ENCODE measurements at places on chromosomes 6 and 20. TPM values are rescaled to one million over a fixed set of nuclear protein-coding genes. Genes with fewer than 3 reads are reported as not detected.

RNASET2 gene
- total RNA-seq, result 246 TPM

TNFAIP3 gene
- total RNA-seq, result 0.72 TPM

OPRL1 gene
- total RNA-seq, result 34.0 TPM

HLA-DQA1 gene
- 216 TPM for total RNA-seq

KDM1B gene
- total RNA-seq, result 50.9 TPM

SYTL3 gene
- total RNA-seq, result 2.2 TPM

ANKEF1 gene
- 3.3 TPM for total RNA-seq

VSTM2L gene
- total RNA-seq, result not detected

SPDEF gene
- total RNA-seq, result not detected

SLC13A3 gene
- total RNA-seq, result not detected

PLCB4 gene
- total RNA-seq, result not detected

RPS10 gene
- total RNA-seq, result 3,077 TPM

- no peak for DNase-seq
- no peaks in the 10 kb centered on the region for H3K27me3 ChIP-seq
- no peak overlapping the region for H3K27ac ChIP-seq
- no peaks in the 10 kb centered on the region for H3K4me1 ChIP-seq
Measured at GRCh38 chr6:48213076-48213788, 102.2 kb upstream of the PTCHD4 start.

- H3K27ac ChIP-seq, result no peak overlapping the region
- no peaks in the 10 kb centered on the region for H3K36me3 ChIP-seq
Measured at GRCh38 chr6:154403788-154404187, 47.2 kb upstream of the IPCEF1 start.

DNA sequence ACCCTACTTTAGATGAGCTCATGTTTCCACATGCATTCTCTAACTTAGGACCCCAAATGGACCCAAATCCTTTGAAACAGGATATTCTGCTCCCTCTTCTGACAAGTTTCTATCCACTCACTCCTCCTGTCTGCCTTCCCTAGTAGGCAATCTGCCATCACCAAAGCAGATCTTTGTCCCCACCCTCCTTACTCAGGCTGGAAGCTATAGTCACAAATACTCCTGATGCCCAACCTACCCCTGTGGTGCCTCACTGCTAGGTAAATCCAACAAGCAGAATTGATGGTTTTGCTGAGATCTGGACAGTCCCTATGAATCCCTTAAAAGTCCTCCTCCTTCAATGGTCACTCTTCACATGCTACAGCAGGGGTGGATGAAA is 21.7 kb downstream of the ELOVL5 start:
- H3K4me3 ChIP-seq, result no peak overlapping the region
- DNase-seq, result no peak
- H3K27ac ChIP-seq, result peak overlapping the region; percentile 12
- 0 out of 2 replicates have a peak, but pooled peaks cover 4% of the 10 kb centered on the region for H3K36me3 ChIP-seq
- H3K27me3 ChIP-seq, result no peaks in the 10 kb centered on the region

- peaks cover 68% of the 10 kb centered on the region for H3K4me1 ChIP-seq
- H3K27ac ChIP-seq, result peak overlapping the region; percentile 81
- H3K4me3 ChIP-seq, result peak overlapping the region; percentile 94
- no peaks in the 10 kb centered on the region for H3K36me3 ChIP-seq
Measured at GRCh38 chr20:63955281-63955826, 862 bp downstream of the UCKL1 start.

DNA sequence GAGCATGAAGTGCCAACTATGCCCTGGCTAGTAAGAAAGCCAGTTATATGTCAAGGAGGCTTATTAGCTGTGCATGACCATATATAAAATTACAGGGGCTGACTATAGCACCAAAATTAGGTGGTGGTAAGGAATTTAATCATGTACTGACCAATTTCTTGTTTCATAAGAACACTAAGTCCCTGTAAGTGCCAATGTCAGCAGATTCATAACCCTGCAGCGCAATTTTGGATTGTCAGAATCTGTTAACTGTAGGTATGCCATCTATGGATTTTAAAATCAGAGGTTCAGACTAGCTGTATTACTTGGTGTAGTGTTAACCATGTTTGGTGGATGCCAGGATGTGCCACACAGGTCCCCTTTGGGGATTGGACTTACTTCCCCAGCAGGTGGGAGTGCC is 182.1 kb downstream of the ADAT2 start:
- no peak for DNase-seq
- H3K27ac ChIP-seq, result no peak overlapping the region
- H3K27me3 ChIP-seq, result no peaks in the 10 kb centered on the region
- no peak overlapping the region for H3K4me3 ChIP-seq
- no peaks in the 10 kb centered on the region for H3K36me3 ChIP-seq
- H3K4me1 ChIP-seq, result no peaks in the 10 kb centered on the region

DNA sequence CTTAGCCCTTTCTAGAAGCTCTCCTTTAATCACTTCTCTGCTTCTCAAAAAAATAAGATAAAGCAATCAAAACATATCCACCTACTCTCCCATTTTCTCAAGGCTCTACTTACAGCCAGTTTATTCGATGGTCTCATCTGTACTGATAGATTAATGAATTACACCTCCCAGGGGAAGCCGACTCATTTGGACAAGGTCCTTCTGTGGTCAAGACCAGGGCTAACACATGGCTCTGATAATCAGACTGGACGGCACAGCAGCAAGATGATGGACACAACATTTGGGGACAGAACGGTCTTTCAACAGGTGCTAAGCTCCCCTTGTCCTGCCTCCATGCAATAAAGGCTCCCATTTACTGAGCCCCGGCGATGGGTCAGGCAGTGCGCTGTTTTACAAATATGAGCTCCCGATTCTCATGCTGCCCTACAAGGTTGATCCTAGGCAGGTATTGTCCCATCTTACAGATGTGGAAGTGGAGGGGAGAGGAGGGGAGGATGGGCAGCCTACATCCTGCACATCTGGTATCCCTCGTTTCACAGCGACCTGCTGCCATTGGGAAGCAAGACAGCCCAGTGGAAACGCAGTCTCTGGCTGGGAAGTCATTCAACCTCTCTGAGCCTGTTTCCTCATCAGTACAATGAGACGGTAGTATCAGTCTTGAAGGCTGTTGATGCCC is 15.7 kb downstream of the CPNE5 start:
- no peaks in the 10 kb centered on the region for H3K4me1 ChIP-seq
- H3K27me3 ChIP-seq, result no peaks in the 10 kb centered on the region
- no peak overlapping the region for H3K4me3 ChIP-seq
- no peak overlapping the region for H3K27ac ChIP-seq
- no peaks in the 10 kb centered on the region for H3K36me3 ChIP-seq
- DNase-seq, result no peak

DNA sequence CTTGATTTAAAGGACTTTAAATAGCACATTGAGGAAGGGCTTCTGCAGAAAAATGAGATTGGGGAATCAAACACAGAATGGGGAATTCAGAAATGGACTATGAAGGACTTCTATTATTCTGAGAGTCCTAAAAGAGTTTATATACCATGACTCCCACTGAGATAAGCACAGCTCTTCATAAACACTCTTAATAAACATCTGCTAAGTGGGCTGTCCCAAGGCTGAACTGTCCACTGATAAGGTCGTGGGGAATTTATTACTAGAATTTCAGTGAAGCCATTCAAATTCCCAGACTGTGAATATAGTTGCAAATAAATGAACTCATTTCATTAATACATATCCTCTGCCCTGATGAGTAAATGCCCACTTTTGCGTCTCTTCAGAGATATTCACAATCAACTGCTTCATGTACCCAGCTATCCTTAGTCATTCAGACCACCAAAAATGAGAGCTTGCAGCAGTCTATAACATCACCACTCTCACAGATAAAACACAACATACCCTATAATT is 468.2 kb upstream of the RUNX2 start:
- H3K27me3 ChIP-seq, result no peaks in the 10 kb centered on the region
- no peak for DNase-seq
- no peak overlapping the region for H3K4me3 ChIP-seq
- H3K36me3 ChIP-seq, result no peaks in the 10 kb centered on the region
- no peak overlapping the region for H3K27ac ChIP-seq

DNA sequence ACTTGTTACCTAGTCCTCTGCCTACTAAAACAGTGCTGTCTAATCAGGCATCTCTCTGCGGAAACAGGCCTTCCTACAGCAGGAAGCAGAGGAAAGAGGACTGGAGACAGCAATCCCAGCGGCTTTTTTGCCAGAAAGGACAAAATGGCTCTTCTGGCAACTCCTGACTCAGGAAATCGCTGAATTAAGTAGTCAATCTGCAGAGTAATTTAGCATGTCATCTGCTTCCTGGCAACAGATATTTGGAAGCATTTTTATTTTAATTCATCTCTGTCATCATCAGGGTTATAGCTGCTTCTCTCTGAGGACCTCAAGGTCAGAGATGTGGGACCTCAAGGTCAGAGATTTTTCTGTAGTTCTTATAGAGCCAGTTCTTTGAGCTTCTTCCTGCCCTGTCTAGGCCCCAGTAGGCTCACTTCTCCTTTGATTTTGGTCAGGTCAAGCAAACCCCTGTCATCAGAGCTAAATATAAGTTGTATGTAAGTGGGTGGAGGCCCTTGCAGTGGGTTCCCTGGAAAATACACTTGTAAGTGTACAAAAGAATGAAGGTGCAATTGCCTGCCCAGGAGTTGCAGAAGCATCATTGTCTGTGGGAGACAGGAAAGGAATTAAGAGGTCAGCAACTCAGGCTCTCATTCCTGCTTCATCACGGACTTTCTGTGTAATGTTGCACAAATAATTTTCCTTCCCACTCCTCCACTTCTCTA is 229.4 kb downstream of the ALDH8A1 start:
- no peak overlapping the region for H3K4me3 ChIP-seq
- no peaks in the 10 kb centered on the region for H3K4me1 ChIP-seq
- no peak overlapping the region for H3K27ac ChIP-seq
- H3K27me3 ChIP-seq, result no peaks in the 10 kb centered on the region
- no peak for DNase-seq

GRCh38 chr20:13478366-13478765 is 160.4 kb downstream of the TASP1 start:
- no peak overlapping the region for H3K4me3 ChIP-seq
- H3K36me3 ChIP-seq, result peaks cover 6% of the 10 kb centered on the region
- no peak for DNase-seq
- H3K4me1 ChIP-seq, result no peaks in the 10 kb centered on the region
- H3K27me3 ChIP-seq, result no peaks in the 10 kb centered on the region
- no peak overlapping the region for H3K27ac ChIP-seq

DNA sequence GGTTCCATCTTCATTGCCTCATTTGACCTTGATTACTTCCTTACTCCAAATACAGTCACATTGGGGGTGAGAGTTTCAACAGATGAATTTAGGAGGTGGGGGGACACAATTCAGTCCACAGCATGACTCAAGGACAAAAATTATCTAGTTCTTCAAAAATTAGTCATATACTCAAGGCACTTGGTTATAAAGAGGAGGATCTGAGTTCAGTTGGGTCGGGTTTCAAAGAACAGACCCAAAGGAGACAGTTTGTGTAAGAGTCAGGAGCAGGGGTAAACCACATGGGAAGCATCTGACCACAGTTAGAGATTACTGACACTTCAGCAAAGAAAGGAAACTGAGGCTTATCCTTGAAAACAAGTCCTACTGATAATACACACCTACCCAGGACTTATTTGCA is 138.0 kb downstream of the TBC1D7 start:
- H3K27me3 ChIP-seq, result no peaks in the 10 kb centered on the region
- no peak overlapping the region for H3K27ac ChIP-seq
- H3K4me1 ChIP-seq, result peaks cover 10% of the 10 kb centered on the region
- no peak for DNase-seq
- no peaks in the 10 kb centered on the region for H3K36me3 ChIP-seq

GRCh38 chr6:167351656-167352345 is 26.9 kb downstream of the TTLL2 start:
- H3K4me3 ChIP-seq, result no peak overlapping the region
- 0 out of 2 replicates have a peak, but pooled peaks cover 4% of the 10 kb centered on the region for H3K27me3 ChIP-seq
- H3K27ac ChIP-seq, result no peak overlapping the region
- DNase-seq, result no peak
- H3K36me3 ChIP-seq, result no peaks in the 10 kb centered on the region
- peaks cover 9% of the 10 kb centered on the region for H3K4me1 ChIP-seq

DNA sequence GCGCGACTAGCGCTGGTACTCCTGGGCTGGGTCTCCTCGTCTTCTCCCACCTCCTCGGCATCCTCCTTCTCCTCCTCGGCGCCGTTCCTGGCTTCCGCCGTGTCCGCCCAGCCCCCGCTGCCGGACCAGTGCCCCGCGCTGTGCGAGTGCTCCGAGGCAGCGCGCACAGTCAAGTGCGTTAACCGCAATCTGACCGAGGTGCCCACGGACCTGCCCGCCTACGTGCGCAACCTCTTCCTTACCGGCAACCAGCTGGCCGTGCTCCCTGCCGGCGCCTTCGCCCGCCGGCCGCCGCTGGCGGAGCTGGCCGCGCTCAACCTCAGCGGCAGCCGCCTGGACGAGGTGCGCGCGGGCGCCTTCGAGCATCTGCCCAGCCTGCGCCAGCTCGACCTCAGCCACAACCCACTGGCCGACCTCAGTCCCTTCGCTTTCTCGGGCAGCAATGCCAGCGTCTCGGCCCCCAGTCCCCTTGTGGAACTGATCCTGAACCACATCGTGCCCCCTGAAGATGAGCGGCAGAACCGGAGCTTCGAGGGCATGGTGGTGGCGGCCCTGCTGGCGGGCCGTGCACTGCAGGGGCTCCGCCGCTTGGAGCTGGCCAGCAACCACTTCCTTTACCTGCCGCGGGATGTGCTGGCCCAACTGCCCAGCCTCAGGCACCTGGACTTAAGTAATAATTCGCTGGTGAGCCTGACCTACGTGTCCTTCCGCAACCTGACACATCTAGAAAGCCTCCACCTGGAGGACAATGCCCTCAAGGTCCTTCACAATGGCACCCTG is 1.6 kb downstream of the TPBG start:
- no peak overlapping the region for H3K4me3 ChIP-seq
- no peaks in the 10 kb centered on the region for H3K4me1 ChIP-seq
- H3K27ac ChIP-seq, result no peak overlapping the region

GRCh38 chr20:50283922-50284810 is 93.5 kb downstream of the CEBPB start:
- no peaks in the 10 kb centered on the region for H3K36me3 ChIP-seq
- DNase-seq, result no peak
- no peak overlapping the region for H3K27ac ChIP-seq
- no peak overlapping the region for H3K4me3 ChIP-seq
- H3K4me1 ChIP-seq, result peaks cover 16% of the 10 kb centered on the region
